Trophoblast cell (in vitro differentiated cells and primary cell): ENCODE measurements at places on chromosomes 7 and 10.

DNA sequence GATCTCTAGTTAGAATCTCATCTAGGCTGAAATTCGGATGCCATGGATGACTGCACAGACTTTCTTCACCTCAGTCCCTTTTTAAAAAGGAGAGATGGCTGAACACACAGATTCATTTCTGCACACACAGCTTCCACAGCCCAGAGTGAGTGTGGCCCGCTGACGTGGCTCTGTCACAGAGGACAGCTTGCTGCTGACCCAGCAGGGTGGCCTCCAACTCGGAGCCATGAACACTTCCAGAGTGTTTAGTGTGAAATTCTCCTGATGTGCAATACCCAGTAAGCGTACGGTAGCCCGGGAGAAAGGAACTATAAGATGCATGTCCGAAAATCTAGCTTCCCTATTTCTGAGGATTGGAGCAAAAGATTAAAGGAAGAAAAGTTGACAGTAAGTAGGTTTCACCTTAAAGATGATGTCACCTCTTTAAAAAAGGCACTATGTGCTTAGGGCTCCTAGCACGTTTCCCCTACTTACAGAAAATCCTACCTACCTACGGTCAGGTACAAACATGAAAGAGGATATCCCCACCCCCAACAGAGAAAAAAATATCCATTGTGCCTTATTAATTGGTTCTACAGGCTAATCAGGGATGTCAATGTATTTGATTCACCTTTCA lies 162.2 kb downstream of the RAPGEF5 start:
- no peak overlapping the region for H3K27ac ChIP-seq
- no peaks in the 10 kb centered on the region for H3K36me3 ChIP-seq
- H3K27me3 ChIP-seq = no peaks in the 10 kb centered on the region

- no peak overlapping the region for H3K4me3 ChIP-seq
- H3K4me1 ChIP-seq = no peaks in the 10 kb centered on the region
- H3K27ac ChIP-seq = no peak overlapping the region
- no peaks in the 10 kb centered on the region for H3K27me3 ChIP-seq
- no peak for DNase-seq
These were observed 95.5 kb downstream of the FAM204A start for GRCh38 chr10:118246332-118247295.

DNA sequence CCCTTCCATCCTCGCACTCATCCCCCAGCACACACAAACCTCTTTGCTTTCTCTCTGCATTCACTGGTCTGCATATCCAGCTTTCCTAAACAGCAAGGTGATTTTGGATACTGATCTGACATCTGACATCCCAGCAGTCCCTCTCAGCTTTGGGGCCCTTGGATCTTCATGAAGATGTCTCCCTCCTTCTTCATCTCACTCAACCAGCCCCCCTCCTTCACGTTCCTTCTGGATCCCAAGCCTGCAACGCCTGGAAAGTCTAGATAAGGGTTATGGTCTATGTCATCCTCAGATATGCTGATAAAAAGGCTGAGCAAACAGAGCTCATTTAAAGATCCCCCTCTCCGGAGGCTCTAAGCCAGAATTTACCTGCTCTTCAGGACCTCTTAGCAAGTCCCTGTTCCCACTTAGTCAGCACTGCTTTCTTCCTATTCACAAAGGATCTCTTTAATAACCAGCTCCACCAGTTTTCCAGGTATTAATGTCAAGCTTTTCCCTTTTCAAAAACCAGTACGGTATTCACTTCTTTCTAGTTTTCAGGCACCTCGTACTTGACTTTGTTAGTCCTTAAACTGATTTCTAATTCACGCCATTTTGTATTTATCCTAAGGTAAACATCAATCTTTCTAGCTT lies 38.9 kb downstream of the CREB3L2 start:
- peaks cover 52% of the 10 kb centered on the region for H3K4me1 ChIP-seq
- H3K4me3 ChIP-seq = no peak overlapping the region
- H3K27me3 ChIP-seq = no peaks in the 10 kb centered on the region
- H3K36me3 ChIP-seq = peaks cover 2% of the 10 kb centered on the region
- DNase-seq = peak; percentile 71
- peak overlapping the region; percentile 55 for H3K27ac ChIP-seq

DNA sequence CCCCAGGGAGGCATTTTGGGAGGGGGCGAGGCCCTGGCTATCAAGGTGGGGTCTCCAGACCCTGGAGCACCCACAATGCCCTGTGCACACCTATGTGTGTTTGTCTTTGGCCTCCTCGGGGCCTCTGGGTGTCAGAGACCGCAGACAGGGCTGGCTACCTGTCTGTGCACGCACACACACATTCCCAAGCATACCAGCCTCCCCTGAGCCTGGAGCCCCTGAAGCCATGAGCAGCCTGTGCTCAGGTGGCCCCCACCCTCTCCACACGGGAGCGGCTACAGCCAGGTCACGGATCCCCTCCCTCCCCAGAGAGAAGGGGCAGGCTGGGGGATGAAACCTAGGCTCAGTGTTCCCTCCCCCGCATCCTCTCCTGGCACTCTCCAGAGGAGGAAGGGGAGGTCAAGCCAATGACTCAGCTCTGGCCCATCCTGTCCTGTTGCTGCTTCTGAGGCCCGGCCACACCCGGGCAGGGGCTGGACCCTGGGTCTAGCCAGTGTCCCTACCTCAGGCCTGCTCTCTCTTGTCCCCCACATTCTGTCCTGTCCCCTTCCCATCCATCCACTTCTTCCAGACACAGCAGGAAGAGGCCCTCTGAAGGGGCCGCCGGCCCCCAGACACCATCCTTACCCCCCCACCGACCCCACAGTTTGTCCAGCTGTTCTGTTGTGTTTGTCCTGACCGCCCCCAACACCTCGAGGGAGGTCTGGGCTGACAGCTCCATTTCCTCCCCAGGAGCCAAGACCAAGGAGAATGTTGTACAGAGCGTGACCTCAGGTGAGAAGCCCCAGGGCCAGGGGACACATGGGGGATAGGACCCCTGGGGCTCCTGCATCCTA lies 720 bp downstream of the SNCG start:
- H3K4me1 ChIP-seq = peaks cover 39% of the 10 kb centered on the region
- H3K27ac ChIP-seq = no peak overlapping the region
- no peaks in the 10 kb centered on the region for H3K36me3 ChIP-seq
- H3K27me3 ChIP-seq = no peaks in the 10 kb centered on the region
- H3K4me3 ChIP-seq = no peak overlapping the region
